NCI-H1417 treated with DMSO at 0.1 percent for 48 hours (cell line): ENCODE measurements at places on chromosomes 6 and 20.

GRCh38 chr20:63178889-63179686 is 36.8 kb downstream of the YTHDF1 start:
- DNase-seq = no peak

GRCh38 chr6:101396548-101397173 is 3.2 kb downstream of the GRIK2 start:
- DNase-seq = no peak

GRCh38 chr6:117919775-117920729 is 13.0 kb downstream of the SLC35F1 start:
- DNase-seq = no peak

DNA sequence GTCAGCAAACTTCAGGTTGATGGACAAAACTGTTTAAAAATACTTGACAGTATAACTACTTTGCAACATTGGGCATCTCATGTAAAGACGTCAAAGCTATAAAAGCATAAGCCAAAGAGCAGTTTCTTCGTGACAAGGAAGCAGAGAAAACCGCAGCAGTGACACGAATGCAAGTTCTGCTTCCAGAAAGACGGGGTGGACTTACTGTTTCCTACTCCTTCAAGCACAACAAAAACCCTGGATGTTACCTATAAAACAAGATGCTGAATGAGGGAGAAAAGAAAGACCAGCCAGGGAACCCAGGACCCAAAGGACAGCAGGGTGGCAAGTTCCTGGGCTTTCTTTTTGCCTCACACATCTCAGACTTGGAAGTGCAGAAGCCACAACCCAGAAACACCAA is 98.0 kb downstream of the DLL1 start:
- no peak for DNase-seq

DNA sequence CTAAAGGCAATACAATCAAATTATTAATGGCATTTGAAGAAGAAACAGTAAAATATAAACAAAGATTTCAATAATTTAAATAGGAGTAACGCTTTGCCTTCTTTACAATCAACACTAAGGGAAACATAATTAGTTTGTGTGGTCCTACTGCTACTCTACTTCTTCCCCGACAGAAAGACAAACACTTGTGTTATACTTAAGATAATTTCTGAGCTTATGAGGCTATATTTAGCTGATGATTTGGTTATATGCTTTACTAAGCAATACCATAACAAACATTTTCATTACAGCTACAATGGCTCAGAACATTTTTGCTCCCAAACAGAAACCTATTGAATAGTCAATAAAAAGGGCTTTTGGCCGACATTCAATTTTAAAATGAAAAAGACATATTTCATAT is 1217.2 kb upstream of the GJE1 start:
- peak; percentile 98 for DNase-seq

DNA sequence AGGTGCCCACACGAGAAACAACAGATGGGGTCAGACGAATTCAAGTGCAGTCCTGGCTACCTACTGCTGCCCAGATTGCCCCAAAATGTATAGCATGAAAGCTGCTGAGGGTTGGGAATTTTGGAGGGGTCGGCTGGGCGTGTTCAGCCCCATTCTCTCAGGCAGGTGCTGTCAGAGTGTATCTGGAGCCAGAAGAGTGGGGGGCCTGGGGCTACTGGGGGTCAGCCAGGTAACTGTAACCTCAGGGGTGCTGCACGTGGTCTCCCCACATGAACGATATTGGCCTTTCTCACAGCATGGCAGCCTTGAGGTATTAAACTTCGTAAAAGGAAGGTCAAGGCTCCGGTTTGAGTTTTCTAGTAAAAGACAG is 14.6 kb downstream of the SYNDIG1 start:
- no peak for DNase-seq

GRCh38 chr6:147742440-147742839 is 233.9 kb downstream of the SAMD5 start:
- DNase-seq = no peak

DNA sequence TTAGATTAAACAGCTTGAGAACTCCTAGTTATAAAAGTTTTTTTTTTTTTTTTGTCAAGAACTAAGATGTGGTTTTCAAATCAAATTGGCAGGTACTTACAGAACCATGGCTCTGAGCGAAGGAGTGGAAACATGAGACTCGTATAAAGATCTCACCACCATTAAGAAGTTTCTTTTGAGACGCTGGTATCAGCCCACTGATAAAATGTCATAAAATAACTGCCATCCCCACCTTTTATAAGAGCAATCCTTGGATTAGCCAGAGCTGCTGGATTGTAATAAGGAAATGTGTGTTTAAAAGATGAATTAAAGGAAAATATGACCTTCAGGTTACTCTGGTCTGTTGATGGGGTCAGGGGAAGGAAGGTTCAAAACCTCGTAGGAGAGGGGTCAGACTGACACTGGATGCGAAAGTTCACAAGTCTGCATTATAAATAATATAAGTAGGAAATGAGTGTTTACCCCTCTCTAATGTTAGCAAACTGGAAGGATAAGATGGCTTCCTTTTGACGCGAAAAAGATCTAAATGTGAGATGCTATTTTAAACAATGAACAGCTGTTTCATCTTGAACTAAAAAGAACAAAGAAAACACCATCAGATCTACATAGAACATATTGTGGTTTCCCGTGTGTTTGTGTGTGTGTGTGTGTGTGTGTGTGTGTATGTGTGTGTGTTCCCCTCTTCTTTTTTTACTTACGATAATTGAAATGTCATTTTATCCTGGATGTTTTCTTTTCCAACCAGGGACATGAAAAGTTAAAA is 386.8 kb upstream of the JAG1 start:
- no peak for DNase-seq

GRCh38 chr6:166252601-166253000 is 55.6 kb downstream of the PRR18 start:
- DNase-seq = no peak

DNA sequence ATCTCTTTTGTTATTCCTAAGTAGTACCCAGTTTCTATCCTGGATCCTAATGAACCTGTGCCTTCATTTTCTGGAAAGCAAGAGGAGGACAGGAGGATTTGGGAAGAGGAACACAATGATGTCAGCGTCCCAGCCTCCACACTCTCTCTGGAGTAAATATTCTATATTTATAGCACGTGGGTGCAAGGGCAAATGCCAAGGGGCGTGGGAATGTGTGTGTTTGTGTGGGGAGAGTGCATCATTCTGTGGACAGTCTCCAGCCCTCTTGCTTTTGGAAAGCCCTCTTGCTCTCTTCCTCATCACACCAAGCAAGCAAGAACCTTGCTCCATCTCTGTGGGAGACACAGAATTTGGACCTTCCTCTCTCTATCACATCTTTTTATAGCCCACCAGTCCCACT is 103.2 kb upstream of the EMILIN3 start:
- no peak for DNase-seq

- DNase-seq = no peak
Measured at GRCh38 chr6:146287691-146288369, 255.8 kb upstream of the RAB32 start.

GRCh38 chr20:32638848-32639247 is 34.9 kb downstream of the C20orf203 start:
- no peak for DNase-seq

- DNase-seq = no peak
Measured at GRCh38 chr6:164008902-164009301, 594.4 kb downstream of the QKI start.

DNA sequence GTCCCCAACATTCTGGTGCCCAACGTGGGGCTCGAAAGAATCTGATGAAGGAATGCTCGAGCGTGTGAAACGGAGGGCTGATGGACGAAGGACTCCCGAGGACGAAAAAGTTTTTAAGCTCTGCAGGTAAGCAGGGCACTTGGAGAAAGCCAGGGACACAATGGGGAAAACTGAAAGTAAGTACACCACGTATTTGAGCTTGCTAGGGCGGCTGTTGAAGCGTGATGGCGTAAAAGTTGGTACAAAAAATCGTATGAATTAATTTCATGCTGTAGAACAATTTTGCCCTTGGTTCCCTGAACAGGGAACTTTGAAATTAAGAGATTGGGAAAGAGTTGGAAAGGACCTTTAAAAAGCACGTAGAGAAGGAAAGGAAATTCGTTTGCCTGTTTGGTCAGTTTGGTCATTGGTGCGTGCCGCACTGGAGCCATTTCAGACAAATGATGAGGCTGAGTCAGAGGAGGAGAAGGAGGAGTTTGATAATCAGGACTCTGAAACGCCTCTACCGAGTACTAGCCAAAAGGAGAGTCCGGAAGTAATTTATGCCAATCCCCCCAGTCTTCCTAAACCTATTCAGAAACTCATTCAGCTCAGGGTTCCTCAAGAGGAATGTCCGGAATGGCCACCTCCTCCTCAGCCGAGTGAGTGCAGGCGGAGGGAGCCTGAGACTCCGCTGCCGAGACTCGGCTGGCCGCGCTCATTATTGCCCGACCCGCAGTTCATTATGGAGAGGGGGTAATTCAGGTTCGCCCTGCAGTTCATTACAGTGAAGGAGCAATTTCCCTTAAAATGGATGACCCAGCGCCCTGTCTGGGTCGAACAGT is 59.2 kb upstream of the PRSS16 start:
- DNase-seq = no peak

GRCh38 chr6:127458222-127458621 is 967 bp downstream of the KIAA0408 start:
- DNase-seq = no peak

DNA sequence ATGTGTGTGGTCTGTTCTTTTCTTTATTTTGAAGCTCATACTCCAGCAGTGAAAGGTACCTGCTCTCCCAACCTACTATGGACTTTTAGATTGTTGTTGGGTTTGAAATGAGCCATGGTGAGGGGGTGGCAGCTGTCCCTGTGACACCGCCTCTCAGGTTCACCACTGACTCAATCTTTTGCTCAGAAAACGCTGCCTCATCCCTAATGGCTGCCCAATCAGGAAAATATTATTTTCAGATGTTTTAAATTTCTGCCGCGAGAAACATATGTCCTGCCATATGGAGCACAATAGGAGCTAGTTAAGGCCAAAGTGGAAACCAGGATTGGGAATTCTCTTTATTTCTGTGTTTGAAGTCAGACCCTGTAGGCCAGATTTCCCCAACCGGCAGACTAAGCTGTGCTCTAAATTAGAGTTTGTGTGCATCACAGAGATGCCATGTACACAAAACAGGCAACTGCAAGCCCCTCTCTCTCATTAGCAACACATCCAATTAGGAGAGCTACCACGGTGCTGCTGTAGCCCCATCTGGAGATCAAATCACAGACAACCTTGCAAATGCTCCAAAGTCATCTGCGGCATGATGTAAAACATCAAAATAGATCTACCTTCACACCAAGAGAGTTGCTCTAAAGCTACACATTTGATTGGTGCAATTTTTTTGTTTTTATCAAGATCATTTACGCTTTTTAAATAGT is 144.1 kb upstream of the BACH2 start:
- no peak for DNase-seq

GRCh38 chr6:95629551-95629950 is 52.2 kb downstream of the MANEA start:
- DNase-seq = no peak

- no peak for DNase-seq
Measured at GRCh38 chr6:46062312-46062711, 46.7 kb upstream of the CLIC5 start.

DNA sequence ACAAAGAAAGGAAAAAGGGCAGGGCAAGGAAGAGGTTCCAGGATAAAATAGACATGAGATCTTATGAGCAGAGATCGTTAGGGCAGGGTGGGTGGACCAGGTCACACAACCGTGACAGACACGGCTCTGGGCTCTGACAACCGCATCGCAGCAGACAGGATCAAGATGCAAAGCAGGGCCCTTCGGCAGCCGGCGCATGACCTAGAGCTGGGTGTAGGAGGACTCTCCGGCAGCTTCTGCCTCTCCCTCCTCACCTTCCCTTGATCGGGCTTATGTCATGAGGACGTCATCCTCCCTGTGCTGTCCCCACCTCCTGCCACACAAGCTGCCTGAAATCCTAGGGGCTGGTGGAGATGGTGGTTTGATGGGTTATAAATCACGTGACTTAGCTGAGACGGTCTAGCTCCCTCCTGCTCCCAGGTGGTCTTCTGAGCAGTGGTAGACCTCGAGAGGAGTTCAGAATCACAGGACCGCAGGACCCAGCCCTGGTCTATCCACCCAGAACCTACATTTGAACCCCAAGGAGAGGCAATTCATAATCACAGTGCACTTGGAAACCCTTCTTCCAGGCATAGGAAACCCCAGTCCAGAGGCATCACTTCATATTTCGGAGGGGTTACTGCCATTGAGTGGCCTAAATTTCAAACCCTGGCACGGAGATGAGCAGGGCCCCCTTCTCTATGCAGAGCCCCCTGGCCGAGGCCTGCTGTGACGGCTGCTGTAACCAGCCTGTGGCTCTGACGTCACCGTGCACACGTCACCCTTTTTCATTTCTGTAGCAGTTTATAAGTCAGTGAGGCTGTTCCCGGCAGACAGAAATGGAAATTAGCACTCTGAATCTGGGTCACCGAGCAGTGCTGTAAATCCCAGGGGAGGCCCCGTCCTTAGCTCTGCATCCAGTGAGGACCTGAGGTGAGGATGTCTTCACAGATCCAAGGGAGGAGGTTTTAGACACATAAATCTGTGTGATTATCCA is 8.7 kb upstream of the CCR6 start:
- DNase-seq = no peak

DNA sequence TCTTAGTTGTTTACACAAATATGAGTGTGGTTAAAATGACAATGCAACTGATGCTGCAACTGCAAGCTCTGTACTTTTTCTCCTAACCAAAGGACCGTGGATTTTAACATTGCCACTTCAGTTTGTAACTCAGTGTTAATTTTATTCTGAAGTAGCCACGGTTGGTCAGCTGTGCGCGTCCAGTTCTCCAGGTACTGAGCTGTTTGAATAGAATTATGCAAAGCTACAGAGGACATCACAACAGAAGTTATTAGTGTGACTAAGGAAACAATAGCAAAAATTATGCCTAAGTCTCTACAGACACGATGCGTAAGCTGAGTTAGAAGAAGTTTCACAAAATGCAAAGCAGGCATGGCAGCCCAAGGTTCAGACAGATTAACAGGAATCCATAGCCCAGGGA is 4.4 kb upstream of the ABHD12 start:
- DNase-seq = no peak

DNA sequence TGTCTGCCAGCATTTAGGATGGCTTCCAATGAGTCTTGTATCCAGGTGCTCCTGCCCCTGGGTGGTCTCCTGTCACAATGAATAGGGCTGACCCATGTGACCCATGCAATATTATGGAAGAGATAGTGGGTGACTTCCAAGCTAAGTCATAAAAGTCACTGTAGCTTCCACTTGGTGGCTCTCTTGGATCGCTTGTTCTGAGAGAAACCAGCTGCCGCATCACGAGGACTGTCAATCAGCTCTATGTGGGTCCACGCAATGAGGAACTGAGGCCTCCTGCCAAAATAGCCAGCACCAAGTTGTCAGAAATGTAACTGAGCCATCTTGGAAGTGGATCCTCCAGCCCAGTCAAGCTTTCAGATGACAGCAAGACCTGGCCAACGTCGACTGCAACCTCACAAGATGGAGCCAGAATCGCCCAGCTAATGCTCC is 14.9 kb upstream of the MATN4 start:
- DNase-seq = no peak

- no peak for DNase-seq
Measured at GRCh38 chr20:8077137-8077466, 55.0 kb upstream of the PLCB1 start.
